Stimulated activated CD4-positive, alpha-beta T cell treated with anti-CD3 and anti-CD28 coated beads, Interleukin-1b, Interleukin-23, amount 100 ng/mL, for 48 hours (primary cell): ENCODE measurements at places on chromosomes 11 and 22.

GRCh38 chr22:27124351-27124966 lies 467.1 kb downstream of the MIAT start:
- no peak for DNase-seq

DNA sequence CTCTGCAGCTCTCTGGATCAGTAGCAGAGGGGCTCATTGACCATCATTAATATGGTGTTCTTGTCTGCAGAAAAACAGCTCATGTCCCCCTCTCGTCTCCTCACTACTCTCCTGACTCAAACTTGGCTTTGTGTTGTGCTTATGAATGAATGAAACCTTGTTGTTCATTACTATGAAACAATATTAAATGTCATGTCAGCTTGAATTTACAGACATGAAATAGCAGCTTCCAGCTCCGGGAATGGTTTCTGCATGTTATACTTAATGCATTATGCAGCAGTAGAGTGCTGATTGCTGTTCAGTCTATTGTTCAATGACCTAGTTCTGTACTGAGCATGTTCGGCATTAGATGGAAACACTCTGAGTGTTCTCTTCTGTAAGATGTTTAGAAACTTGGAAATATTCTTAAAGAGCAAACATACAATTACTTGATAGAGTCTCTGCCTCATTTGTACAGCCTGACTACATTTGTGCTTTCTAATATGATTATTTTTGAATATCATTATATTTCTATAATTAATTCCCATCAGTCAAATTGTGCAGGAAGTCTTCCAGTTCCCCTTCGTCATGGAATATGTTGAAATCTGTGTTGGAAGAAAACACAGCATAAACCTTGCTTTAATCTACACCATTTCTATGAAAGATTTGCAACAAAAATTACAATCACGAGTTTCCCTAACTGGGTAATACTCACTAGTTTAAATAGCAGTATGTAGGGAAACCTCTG lies 340.4 kb downstream of the SOX6 start:
- no peak for DNase-seq

DNA sequence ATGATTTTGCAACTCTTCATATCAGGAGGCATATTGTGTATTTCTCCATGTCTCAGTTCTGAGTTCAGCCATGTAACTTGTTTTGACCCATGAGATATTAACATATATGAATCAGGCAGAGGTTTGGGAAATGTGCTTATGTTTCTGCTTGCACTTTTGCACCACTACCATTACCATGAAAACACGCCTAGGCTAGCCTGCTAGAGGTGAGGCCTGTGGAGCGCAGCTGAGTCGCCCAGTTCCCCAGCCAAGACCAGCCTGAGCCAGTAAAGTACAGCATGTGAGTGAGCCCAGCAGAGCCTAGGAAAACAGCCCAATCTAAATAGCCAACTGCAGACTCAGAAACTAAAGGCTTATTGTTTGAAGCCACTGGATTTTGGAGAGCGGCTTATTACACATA lies 18.4 kb upstream of the MYOD1 start:
- DNase-seq = no peak

- no peak for DNase-seq
Measured at GRCh38 chr11:121110871-121111724, 10.1 kb downstream of the TECTA start.

DNA sequence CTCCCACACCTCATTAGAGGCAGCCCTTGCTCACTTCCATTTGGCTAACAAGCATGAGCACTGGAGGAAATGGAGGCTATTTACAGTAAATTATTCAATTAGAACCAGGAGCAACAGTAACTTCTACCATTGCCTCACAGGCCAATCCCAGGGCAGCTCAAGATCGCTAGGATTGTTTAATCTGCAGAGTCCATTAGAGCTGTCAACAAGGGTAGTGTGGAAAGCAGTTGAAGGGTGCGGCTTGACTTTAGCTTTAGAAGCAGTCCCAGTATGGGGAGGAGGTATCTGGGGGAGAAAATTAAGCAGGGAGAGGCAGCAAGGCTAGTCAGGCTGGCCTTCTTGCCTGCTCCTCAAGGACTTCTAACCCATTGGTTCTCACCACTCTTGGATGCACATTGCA lies 38.3 kb upstream of the CYP2R1 start:
- DNase-seq = no peak

GRCh38 chr11:56307836-56308235 lies 7.1 kb upstream of the OR8K3 start:
- DNase-seq = no peak

- DNase-seq = no peak
Measured at GRCh38 chr11:129451524-129451923, 75.9 kb downstream of the BARX2 start.

- DNase-seq = no peak
Measured at GRCh38 chr11:45113807-45114206, 32.6 kb upstream of the PRDM11 start.

DNA sequence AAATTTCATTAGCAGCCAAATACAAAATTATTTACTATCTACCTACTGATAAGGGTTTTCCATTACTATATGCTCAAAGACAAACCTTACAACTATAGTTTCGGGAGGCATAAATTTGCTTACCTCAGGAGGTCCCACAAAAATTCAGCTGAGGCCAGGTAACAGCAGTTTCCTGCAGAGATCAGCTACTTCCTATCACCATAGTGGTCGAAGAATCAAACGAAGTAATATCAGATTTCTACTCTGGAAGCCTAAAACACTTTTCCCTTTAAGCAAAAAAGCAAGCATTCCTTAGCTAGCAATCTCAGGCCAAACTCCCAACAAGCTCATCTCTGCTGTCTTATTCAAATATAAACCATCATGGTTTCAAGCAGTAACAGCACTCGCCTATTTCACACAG lies 3.1 kb downstream of the NAP1L4 start:
- DNase-seq = no peak
